ENCODE measurements at places on chromosomes 6 and 20.

DNA sequence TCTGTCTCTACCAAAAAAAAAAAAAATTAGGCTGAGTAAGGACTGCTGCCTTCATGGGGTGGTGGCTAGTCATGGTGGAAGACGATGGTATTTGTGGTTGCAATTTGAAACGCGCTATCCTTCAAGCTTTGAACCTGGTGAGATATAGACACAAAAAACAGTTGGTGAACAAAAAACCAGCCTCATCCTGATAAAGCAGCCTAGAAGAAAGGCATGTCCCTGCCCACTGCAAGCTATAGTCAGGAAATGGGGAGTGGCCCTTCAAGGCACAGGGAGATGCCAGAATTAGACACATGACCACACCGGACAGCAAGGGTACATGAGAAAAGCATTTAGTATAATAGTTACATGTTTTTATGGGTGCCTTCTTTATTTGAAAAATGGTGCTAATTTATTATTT is 193.6 kb downstream of the NFATC2 start:
- no peak for DNase-seq

DNA sequence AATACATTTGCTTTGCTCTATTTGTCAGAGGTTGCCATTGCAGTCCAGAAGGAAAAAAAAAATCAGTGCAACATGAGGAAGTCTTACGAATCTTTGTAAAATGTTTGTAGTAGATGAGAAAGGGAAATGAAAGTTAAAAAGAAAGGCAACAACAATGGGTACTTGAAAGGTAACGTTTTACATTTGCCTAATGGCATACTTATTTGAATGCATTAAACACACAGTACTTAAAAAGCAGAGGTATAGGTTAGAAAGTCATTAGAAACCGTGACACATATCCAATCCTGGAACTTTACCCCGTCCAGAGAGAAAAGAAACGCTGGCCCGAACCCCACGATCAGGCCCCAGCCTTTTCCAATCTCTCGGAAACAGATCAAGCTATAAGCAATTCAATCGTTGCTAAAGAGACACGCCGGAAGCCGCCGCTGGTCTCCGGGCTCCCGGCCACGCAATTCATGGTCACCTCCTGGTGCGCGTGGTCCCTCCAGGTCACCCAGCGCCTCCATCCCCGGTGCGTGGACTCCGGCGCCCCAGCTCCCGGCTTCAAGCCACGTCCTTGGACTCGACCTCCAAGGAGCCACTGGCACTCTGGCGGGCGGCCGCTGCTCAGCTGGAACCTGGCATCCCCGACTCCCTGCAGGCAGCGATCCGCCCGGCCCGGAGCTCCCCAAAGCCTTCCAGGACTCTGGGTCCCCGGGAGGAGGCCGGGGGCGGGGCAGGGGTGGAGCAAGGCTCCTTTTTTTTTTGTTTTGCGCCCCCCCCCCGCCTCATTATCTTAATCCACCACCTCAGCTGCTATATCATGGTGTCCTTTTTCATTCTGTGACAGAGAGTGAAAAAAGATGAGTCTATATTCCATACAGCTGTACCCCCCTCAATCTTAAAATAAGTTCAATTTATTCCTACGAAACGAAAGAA is at the start of gene SLC18B1:
Gene SLC18B1 (minus strand): TSS at position 687 of the 918 bp plus-strand sequence. CDS start 181 bp downstream, at position 506.
- DNase-seq = peak; percentile 42

- peak; percentile 35 for DNase-seq
These were observed 201.5 kb upstream of the ZNF217 start for GRCh38 chr20:53795170-53795569.

GRCh38 chr20:34385464-34385863 is 22.4 kb downstream of the ITCH start:
- DNase-seq = no peak

GRCh38 chr6:43143235-43144128 is 27.6 kb upstream of the SRF start:
- peak; percentile 57 for DNase-seq

- DNase-seq = peak; percentile 23
These were observed 2.7 kb downstream of the C20orf204 start for GRCh38 chr20:64038565-64039292.

DNA sequence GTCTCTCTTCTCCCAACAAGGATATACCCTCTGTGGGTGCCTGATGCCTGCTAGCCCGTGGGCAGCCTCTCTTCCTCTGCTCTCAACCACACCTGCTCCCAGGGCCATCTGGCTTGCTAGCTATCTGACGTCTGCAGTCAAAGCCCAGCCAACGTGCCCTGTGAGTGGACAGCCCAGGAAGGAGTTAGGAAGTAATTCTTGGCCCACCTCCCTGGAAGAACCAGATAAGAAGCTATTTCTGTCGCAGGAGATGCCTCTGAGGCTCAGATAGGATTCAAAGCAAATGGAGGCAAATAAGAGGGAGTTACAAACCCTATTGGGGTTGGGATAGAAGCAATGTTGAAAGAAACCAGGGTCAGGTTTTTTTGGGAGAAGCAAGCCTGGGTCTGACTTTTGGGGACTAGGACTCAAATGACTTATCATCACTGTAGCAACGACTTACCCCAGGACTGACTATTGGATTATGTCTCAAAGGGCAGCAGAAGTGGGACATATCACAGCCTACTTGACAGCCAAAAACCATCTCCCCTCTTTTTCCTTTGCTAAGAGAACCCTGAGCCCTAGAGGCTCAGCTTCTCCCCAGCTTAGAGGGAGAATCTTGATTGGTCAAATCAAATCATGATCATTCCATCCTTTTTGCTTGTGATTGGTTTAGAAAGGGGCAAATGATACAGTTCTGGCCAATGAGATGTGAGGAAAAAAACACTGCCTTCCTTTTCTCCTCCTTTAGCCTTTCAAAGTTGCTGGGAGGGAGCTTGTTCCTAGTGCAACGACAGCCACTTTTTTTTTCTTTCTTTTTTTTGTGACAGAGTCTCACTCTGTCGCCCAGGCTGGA is 18.0 kb upstream of the CDK5RAP1 start:
- no peak for DNase-seq

DNA sequence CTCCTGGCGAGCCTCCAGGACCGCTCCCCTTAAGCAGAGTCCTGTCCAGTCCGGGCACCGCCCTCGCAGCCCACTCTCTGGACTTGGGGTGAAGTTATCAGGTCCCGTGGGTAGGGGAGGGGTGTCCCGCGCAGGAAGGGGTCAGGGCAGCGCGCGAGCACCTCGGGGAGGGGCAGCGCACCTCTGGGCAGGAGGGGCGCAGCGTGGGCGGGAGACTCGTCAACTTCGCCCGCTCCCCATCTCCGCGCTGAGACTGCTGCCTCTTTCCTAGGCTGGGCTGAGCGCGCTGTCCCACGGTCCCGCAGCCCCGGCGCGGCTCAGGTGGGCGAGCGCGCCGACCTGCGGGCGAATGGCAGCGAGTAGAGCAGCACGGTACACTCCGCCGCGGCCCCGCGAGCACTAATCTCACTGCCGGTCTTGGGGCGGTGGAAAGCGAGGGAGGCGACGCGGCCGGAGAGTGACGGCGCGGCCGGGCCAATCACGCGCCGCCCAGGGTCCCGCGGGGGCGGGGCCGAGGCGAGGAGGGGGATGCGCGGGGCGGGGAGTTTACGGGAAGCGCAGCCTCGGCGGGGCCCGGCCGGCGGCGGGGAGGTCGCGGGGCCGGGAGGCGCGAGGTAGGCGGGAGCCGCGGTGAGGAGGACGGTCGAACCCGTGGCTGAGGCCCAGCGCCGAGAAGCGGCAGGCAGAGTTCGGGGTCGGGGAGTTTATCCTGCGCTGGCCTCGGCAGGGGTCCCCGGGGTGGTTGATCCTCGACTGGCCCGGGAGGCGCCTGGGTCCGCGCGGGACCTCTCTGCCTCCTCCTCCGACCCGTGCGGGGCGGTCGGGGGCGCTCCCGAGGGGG is at the start of gene MAN1A1:
Gene MAN1A1 (minus strand): TSS at position 401 of the 841 bp plus-strand sequence. CDS start 696 bp downstream, outside the sequence.
- peak; percentile 44 for DNase-seq

GRCh38 chr6:160667639-160668481 is 3.8 kb upstream of the LPA start:
- peak; percentile 6 for DNase-seq

GRCh38 chr20:50423758-50424157 is 86.4 kb upstream of the PTPN1 start:
- no peak for DNase-seq

GRCh38 chr6:6218759-6219085 is 101.7 kb downstream of the F13A1 start:
- no peak for DNase-seq

DNA sequence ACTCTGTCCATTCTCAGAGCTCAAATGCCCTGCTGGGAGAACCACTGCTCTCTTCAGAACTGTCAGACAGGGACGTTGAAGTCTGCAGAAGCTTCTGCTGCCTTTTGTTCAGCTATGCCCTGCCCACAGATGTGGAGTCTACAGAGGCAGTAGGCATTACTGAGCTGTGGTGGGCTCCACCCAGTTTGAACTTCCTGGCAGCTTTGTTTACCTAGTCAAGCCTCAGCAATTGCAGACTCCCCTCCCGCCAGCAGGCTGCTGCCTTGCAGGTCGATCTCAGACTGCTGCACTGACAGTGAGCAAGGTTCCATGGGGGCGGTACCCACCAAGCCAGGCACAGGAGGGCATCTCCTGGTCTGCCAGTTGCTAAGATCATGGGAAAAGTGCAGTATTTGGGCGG is 21.8 kb upstream of the UFL1 start:
- peak; percentile 9 for DNase-seq

- DNase-seq = no peak
These were observed 110.4 kb downstream of the RIN2 start for GRCh38 chr20:19868441-19868840.

DNA sequence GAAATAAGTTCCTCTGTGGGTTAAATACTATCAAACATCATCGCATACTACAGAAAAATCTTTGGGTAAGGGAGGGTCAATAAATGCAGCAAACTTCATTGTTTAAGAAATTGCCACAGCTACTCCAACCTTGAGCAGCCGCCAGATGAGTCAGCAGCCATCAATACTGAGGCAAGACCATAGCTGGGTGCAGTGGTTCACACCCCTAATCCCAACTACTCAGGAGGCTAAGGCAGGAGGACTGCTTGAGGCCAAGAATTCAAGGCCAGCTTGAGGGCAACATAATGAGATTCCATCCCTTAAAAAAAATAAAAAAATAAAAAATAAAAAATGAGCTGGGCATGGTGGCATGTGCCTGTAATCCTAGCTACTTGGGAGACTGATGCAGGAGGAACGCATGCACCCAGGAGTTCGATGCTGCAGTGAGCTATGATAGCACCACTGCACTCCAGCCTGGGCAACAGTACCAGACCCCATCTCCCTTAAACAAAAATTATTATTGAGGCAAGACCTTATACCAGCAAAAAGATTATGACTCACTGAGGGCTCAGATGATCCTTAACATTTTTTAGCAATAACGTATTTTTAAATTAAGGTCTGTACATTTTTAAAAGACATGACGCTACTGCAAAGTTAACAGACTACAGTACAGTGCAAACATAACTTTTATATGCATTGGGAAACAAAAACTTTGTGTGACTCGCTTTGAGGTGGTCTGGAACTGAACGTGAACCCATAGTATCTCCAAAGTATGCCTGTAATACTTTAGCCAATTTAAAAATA is 8.8 kb downstream of the SRPK1 start:
- no peak for DNase-seq

GRCh38 chr6:161660666-161661571 is 387.1 kb upstream of the AGPAT4 start:
- no peak for DNase-seq

- no peak for DNase-seq
These were observed 150.7 kb upstream of the GMDS start for GRCh38 chr6:2396042-2396657.

DNA sequence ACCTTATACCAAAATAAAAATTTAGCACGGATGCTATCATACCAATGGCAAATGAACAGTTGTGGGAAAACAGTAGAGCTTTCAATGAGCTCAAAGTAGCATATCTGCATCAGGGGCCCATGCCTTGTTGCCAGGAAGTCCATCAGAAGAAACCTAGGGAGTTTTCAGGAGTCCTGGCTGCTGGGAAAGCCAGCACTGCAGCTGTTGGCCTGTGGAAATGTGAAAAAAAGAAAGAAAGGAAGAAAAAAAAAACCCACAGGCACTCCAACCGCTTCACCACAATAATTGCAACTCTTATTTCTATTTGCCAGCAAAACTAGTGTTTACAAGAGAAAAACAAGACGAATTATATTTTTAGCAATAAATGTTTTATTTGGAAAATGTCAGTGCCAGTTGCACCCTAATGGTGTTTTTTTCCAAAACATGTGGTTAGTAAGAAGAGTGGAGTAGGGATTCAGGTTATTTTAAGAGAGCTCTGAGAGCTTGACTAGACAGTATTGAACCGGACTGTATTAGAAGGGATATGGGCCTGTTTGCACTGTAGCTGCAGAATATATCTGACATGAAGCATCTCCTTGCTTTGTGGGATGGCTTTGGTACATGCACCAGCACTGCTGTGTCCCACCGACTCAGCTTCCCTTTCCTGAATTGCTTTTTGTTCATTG is 137.3 kb downstream of the CCDC170 start:
- DNase-seq = no peak

GRCh38 chr20:31440012-31440659 is at the start of gene DEFB123:
Gene DEFB123 (plus strand): TSS chr20:31440632. CDS start chr20:31440699, 67 bp downstream.
- no peak for DNase-seq

DNA sequence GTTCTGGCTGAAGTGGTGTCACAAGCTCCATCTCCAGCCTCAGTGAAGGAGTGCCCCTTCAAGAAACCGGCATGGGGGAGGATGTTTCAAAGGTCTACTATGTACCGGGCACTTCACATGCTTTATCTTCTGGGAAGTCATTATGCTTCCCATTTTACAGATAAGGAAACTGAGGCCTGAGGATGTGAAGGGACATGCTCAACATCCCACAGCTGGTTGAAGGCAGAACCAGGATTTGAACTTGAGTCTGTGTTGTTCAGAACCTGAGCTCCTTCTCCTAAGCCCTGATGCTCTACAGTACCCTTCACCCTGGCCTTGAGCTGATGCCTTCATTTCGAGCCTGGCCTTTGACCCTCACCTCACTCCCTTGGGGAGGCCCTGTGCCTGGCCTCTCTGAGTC is 13.0 kb downstream of the GLP1R start:
- DNase-seq = no peak

GRCh38 chr6:34798057-34798456 is 6.2 kb downstream of the BLTP3A start:
- DNase-seq = no peak

- DNase-seq = no peak
These were observed 823 bp downstream of the NHLRC1 start for GRCh38 chr6:18121580-18122127.

DNA sequence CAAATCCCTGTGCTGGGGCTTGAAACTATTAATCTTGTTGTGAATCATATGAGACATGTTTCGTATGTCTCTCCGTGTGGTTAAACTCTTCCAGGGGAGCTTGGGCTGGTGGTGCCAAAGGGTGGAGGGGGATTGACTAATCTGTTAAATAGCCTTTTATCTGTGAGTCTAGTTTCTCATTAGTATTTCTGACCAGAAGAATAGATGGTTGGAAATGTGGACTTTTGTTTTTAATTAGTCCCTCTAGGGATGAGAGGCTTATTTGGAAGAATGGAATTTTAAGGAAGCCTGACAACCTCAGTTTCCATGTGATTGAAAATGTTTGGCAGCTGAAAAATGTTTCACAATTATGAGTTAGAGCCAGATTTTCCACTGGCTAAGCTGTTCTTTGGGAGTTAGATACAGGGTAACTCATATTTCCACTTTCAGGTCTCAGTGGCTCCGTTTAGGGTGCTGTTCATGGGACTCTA is 117.3 kb downstream of the BCKDHB start:
- no peak for DNase-seq
